Stimulated activated CD8-positive, alpha-beta memory T cell treated with anti-CD3 and anti-CD28 coated beads, Interleukin-2, amount 100 ng/mL, for 1 hour (primary cell): ENCODE measurements at places on chromosomes 7 and 10.

- DNase-seq = no peak
These were observed 28.6 kb upstream of the ZEB1 start for GRCh38 chr10:31290386-31290785.

DNA sequence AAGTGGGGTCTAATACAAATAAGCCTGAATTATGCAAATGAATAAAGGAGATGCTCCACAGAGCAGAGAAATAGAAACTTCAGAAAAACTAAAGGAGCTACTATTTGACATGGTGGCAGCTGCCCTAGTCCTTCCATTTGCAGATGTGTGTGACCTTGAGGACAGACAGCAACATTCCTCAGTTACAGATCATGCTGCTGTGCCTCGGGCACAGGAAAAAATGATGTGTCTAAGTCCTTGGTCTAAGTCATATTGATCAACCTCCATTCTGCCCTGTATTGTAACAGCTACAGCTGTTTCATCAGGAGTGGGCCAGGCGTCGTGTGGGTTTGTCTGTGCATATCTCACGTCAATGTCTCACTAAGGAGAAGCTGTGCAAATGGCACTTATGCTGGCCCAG lies 710.4 kb downstream of the TNS3 start:
- no peak for DNase-seq

DNA sequence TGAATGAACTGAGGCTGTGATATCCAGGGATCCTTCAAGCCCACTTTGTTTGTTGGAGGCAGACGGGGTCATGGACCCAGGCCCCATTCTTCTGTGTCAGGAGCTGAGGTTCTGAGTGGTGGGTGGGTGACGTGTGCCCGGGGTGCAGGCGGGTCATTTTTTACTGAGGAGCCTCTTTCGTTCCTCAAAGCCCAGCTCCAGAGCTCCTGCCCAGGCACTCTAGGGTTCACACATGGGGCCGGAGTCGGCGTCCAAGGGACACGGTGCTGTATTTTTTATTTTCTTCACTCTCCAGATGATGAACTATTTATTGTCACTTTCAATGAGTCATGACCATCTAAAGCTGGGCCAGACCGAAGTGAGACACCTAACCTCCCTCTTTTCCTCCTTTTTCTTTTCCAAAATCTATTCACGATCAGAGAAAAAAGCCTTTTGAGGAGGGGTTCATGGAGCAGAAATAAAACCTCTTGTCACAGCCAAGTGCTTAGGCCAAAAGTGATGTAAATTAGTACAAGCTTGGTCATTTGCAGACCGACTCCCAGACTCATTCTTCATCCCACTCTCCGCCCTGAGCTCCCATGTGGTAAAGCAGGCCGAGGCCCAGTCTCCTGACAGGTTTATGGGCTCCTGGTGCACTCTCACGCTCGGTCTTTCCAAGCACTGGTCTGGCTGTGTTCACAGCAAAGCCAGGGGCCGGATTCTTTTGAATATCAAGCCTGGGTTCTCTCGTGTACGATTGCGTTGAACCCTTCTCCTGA lies 41.4 kb upstream of the PITRM1 start:
- DNase-seq = no peak

DNA sequence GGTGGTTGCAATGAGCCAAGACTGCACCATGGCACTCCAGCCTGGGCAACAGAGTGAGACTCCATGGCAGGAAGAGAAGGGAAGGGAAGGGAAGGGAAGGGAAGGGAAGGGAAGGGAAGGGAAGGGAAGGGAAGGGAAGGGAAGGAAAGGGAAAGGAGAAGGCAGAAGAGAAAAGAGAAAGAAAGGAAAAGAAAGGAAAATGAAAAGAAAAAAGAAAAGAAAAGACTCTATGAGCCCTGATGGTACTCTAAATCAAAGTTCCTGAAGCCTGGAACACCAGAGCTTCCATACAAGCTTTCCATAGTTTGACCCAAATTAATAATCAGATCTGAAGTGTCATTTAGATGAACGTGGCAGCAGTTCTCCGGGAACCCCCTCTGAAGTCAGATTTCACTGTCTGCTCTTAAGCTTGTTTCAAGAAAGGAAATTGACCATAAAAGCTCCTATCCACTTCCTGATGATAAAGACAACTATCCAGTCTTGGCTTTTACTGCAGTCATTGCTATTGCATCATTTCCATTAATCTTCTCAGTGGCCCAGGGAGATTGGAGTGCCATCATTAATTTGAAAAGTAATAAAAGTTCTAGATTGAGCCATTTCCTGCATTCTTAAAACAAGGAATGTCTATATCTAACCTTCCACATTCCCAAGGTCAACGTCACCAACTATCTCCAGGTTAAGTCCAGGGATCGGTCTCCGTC lies 44.2 kb upstream of the FRMD4A start:
- DNase-seq = no peak

DNA sequence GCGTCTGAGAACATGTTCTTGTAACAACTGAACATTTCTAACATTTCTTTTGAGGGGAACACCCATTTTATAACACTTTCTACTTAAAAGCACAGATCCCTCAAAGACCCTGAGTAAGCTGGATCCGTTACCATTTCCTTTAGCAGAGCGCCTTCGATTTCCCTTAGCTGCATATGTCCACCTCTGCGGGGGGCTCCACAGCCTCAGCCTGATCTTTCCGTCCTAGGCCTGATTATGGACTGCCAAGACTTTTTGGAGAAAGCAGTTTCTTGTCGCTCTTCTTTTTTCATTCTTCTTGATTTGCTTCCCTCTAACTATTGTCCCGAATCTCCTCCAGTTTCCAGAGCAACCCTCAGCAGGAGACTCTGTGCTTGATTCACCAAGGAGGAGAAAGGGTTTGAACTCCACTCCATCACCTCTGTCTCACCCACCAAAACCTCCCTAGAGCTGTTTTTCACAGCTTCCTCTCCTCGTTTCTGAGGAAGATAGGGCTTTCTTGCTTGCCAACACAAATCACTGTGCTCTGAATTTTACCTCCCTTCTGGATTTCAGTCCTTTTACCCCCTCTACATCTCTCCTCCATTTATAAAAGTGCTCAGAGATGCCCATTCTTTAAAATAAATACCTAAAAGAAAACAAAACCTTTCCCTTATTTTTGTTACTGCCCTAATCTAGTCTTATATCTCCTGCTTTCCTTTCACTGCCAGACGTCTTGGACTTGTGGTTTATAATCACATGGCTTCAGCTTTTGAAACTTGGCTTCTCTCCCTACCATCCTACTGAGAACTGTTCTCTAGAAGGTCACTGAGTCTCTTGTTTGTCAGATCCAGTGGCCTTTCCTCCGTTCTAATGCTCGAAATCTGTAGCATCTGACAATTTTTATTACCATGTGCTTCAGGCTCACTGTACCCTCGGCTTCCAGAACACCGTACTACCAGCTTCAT lies 30.5 kb upstream of the ZRANB1 start:
- no peak for DNase-seq
